ENCODE measurements at places on chromosomes 5 and 9. TPM values are rescaled to one million over a fixed set of nuclear protein-coding genes. Genes with fewer than 3 reads are reported as not detected.

DNA sequence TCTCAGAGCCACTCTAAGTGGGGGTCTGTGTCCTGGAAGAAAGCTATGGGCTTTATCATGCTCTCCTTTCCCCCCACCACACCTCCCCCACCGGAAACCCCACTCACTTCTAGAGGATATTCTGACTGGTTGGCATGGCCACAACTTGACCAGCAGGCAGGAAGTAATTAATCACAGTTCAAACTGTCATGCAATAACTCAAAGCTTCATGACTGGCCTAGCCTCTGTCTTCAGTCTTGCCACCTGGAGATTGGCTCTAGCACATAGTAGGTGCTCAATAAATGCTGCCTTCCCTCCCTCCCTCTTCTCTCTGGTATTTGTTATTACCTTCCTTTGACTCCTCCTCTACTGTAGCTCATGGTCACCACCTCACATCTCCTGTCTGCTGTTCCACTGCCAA is 124.7 kb downstream of the GABBR2 start:
- no peak for DNase-seq

GRCh38 chr9:121340676-121341392 is 29.2 kb downstream of the STOM start:
- no peak for DNase-seq

GRCh38 chr5:65837139-65837538 is 89.2 kb upstream of the ERBIN start:
- no peak for DNase-seq

The TPD52L3 gene
- total RNA-seq, result not detected
